M059J (cell line): ENCODE measurements at places on chromosomes 1 and 21. TPM values are rescaled to one million over a fixed set of nuclear protein-coding genes. Genes with fewer than 3 reads are reported as not detected.

The SLC2A5 gene
- total RNA-seq: 4.2 and 7.1 TPM in 2 replicates

The EXO1 gene
- 25.0 and 36.8 TPM in 2 replicates for total RNA-seq

The COL24A1 gene
- total RNA-seq: 0.69 and 2.2 TPM in 2 replicates

The CELA2A gene
- total RNA-seq: not detected in 2 replicates

The EVA1C gene
- total RNA-seq: 8.1 and 10.4 TPM in 2 replicates
